H4 (cell line): ENCODE measurements at places on chromosomes 5 and 9. TPM values are rescaled to one million over a fixed set of nuclear protein-coding genes. Genes with fewer than 3 reads are reported as not detected.

DNA sequence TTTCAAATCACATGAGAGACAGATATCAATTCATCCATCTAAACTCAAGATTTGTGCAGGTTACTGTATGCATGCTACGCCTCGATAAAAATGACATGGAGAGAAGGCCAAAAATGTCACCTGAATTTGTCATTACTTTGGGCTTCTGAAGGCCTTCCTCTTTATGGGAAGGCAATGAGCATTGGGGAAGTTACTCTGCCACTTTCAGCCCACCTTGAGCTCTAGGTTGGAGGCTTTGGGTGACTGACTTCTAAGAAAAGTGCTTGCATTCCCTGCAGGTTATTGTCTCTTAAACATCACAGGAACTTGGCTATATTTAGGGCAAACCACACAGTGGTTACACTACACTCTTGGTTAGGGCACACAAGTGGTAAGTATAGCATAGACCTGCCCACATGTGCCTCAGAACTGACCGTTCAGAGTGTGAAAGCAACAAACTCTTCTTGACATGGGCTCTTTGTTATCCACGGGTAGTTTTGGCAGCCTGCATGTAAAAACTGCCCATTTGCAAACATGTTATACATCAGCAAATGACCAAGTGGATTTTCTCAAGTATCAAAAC lies 169.5 kb downstream of the ZNF608 start:
- no peak for DNase-seq

- no peak for DNase-seq
These were observed 156.8 kb downstream of the DCP2 start for GRCh38 chr5:113133211-113133975.

DNA sequence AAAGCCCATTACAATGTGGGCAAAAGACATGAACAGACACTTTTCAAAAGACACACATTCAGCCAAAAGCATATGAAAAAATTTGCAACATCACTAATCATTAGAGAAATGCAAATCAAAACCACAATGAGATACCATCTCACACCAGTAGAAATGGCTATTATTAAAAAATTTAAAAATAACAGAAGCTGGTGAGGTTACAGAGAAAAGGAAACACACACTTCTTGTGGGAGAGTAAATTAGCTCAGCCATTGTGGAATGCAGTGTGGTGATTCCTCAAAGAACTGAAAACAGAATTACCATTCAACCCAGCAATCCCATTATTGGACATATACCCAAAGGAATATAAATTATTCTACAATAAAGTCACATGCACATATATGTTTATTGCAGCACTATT lies 585.2 kb upstream of the TUSC1 start:
- DNase-seq: no peak

- DNase-seq: no peak
These were observed 488 bp upstream of the MCTP1 start for GRCh38 chr5:95285409-95285755.

DNA sequence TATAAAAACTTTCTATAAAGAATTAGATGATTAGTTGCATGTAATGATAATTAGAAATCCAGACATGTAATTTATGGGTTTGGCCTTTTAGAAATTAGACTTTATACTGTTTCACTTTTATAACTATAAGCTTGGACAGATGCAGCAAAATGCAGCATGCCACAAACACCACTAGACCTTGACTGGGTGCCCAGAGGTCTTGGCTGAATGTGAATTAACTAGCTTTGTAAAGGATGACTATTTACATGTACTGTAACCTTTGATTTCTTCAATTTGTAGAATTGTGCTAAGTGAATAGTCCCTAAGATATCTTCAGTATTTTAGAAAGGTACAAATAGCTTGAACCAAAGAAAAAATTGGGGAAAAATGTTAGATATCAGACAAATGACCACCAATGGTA lies 2168.1 kb downstream of the MAT2B start:
- DNase-seq: no peak

DNA sequence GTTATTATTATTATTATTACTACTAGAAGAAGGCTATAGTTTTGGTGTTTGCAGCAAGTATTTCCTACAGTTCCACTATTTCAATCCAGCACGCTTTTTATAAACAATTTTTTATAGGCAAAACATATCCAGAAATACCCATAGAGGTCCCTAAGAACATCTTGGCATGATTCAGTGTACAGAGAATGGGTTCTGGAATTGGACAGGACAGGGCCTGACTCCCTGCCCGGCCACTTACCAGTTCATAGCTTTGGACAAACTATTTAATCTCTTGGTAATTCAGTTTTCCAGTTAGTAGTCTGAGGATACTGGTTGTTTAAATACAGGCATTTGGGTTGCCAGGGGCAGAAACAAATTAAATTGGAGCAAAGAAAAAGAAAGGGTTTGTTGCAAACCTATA lies 91.2 kb downstream of the PGM5 start:
- DNase-seq: no peak

The BASP1 gene
- total RNA-seq: 117 and 142 TPM in 2 replicates

The FAM153A gene
- 0.02 TPM in 1 of 2 replicates, not detected in the other for total RNA-seq

GRCh38 chr9:89065921-89066320 lies 74.7 kb downstream of the S1PR3 start:
- DNase-seq: no peak

GRCh38 chr9:96553070-96553469 lies 66.6 kb downstream of the CDC14B start:
- DNase-seq: no peak

GRCh38 chr9:5002811-5003210 lies 17.7 kb downstream of the JAK2 start:
- no peak for DNase-seq

The MLANA gene
- total RNA-seq: not detected in 2 replicates

DNA sequence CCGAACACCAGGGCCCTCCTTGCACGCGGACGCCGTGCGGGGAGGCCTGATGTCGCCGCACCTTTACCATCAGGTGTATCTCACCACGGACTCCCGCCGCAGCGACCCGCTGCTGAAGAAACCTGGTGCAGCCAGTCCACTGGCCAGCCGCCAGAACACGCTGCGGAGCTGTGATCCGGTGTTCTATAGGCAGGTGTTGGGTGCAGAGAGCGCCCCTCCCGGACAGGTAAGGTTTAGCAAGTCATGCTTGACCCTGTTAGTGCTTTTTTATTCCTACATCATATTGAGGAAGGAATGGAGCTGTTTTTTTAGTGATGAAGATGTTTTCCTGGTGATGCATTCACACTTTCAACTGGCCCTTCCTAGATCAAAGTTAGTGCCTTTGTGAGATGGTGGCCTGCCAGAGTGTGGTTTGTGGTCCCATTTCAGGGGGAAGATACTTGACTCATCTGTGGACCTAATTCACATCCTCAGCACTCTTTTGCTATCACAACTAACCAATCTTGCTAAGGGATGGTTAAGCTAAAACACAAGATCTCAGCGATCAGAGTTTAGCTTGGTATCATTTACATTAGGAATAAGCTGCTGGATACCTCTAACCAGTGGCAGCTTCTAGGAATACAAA lies 2.7 kb downstream of the PCDHGC3 start:
- DNase-seq: no peak

DNA sequence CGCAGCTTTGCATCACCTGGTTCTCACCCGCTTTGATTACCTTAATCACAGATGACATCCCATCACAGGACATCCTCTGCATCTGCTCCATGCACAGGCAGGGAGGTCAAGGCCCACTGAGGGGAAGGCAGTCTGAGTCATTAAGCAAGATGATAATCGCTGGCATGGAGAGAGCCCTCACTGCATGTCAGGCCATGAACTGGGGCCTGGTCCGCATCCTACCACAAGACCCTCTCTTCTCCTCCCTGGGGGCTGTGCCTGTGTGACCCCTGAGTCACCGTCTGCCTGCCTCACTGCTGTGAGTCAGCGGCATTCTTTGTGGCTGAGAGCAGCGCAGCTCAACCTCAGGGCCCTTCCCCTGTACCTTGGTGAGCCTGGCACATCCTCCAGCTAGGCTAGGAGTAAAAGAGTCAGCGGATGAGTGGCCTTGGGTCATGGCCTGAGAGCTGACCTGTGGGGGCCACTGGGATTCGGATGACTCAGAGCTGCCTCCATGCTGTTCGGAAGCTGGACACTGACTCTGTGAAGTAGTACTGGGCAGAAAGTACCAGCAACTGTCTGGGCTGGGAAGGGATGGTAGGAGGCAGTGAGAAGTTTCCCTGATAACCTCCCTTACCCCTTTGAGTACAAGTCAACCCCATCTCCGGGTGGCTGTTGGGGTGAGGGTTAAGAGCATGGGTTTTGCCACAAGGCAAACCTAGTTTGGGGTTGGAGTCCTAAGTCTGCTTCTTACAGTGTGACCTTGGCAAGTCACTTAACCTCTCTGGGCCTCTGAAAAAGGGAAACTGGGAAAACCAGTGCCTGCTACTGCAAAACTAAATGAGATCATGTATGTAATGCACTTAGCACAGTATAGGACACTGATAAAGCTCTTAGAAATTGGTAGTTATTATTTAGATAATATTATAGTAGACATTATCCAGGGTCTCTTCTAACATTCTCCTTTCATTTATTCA lies 14.6 kb upstream of the ARSI start:
- DNase-seq: peak; percentile 91

- peak; percentile 35 for DNase-seq
These were observed 375.8 kb downstream of the TAF11L14 start for GRCh38 chr5:18010053-18010452.

The FSD1L gene
- 0.49 and 1.0 TPM in 2 replicates for total RNA-seq

The PRLR gene
- 0.12 and 1.1 TPM in 2 replicates for total RNA-seq

- no peak for DNase-seq
These were observed 319.8 kb downstream of the SEMA5A start for GRCh38 chr5:9226016-9226536.

The TAF11L4 gene
- not detected in 2 replicates for total RNA-seq
